Left lung (tissue), 14 donors: ENCODE measurements at places on chromosomes 5 and 9. TPM values are rescaled to one million over a fixed set of nuclear protein-coding genes. Genes with fewer than 3 reads are reported as not detected.
A peak's percentile ranks its signal among the peaks of the same experiment; 100 is the strongest.

- no peak for DNase-seq
Measured at GRCh38 chr5:18970000-18970399, 1018.0 kb downstream of the CDH18 start.

DNA sequence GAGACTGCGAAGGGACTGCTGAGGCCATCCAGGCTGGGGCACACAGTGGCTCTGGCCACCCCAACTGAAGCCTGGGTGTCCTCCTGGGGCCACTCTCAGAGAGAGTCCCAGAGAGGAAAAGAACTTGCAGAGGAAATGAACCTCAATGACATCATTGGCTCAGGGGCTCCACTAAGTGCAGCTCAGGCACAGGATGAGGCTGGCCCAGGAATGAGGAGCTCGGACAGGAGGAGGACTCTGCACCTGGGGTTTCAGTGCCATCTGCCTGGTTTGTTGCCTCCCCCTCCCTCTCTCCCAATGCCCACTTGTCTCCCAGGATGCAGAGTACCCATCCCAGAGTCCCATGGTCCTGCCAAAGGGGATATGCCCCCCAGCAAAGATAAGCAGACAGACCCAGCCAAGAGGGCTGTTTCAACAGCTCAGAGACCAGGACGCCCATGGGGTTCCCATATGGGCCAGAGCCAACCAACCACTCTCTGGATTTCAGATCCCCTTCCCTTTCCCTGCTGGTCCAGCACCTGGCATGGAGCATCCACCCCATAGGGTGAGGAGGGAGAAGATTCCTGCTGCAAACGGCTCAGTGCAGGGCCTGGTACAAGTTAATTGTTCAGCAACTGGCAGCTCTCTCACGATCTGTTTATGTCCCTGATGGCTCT lies 26.9 kb upstream of the OLFM1 start:
- no peak for DNase-seq

PCDHA9 gene
- 0.08 TPM for polyA plus RNA-seq

GRCh38 chr9:133813749-133814585 lies 75.8 kb upstream of the SARDH start:
- peak; percentile 73 for DNase-seq

- DNase-seq: no peak
Measured at GRCh38 chr5:15902066-15902465, 277.5 kb downstream of the MARCHF11 start.

SOX30 gene
- polyA plus RNA-seq: 0.31 TPM

DNA sequence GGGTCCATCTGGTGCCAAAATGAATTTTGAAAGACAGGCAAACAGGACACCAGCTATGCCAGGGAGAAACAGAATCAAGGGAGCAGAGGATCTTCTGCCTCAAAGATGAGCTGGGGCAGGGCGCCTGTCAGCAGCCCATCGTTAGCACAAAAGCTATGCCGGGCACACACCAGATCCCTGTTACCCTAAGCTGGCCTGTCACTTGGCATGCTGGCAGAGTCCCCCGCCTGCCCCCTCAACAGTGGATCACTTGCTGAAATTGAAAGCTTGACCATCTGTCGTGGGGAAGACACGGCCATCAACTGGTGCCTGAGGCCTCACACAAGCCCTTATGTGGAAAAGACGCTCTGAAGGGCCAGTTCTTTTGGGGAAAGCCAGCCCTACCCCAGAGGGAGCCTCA lies 256.4 kb downstream of the EBF1 start:
- DNase-seq: no peak

CCDC69 gene
- polyA plus RNA-seq: 10.6 TPM

- DNase-seq: no peak
Measured at GRCh38 chr5:172162323-172162986, 25.6 kb downstream of the STK10 start.

DNA sequence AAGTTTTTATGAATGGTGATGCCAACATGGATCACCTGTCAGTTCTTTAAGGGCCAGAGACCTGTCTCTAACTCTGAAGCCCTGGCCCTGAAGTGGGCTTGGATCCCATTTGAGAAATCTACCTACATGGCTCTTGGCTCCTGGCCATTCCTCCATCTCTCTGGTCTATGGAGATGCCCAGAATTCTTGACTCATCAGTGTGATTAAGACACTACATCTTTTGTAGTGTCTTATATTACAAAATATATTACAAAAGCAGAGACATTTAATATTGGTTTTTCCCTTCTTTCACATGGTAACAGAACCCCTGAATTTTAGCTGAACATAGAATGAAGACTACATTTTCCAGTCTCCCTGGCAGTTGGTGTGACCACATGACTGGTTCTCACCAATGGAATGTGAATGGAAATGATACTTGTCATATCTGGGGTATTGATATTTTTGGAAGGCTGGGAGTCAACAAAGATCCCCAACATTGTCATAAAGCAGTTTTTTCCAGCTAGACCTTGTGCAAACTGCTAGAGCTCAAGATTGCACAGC lies 198.3 kb downstream of the SREK1 start:
- no peak for DNase-seq

DNA sequence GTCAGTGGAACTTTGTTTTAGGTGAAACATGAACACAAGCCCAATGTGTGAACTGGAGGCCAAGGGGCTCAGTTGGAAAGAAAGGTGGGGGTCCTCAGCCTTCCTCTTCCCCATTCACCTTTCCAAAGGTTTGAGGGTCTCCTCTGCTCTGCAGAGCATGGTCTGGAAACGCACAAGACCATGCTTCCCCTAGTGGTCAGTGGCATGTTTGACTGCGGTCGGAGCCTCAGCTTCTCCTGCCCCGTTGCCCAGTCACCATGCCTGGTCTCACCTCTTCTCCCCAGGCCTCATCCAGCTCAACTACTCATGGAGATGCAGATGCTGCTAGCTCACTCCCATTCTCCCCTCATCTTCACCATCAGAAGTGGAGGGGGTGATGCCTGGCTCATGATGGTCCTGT lies 340.3 kb downstream of the GADD45G start:
- no peak for DNase-seq

DNA sequence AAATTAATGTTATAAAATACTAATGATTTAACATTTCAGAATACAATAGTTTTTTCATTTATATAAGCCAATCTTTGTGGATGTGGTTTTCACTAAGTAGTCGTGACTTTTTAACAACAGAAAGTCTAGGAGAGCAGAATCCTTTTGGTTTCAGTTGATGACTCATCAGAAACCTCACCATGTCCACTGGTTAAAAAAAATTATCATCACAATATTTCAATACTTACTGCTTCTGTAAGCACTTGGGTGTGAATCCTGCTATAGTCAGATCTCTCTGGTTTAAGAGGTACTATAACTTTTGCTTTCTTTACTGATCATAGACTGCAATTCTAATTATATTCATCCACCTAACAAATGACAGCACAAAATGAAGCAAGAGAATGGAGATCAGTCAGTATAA lies 77.2 kb downstream of the MRPS30 start:
- DNase-seq: no peak

- peak; percentile 86 for DNase-seq
Measured at GRCh38 chr5:78509884-78510769, 138.4 kb downstream of the LHFPL2 start.

- DNase-seq: no peak
Measured at GRCh38 chr9:102461156-102461819, 533.8 kb upstream of the CYLC2 start.

DNA sequence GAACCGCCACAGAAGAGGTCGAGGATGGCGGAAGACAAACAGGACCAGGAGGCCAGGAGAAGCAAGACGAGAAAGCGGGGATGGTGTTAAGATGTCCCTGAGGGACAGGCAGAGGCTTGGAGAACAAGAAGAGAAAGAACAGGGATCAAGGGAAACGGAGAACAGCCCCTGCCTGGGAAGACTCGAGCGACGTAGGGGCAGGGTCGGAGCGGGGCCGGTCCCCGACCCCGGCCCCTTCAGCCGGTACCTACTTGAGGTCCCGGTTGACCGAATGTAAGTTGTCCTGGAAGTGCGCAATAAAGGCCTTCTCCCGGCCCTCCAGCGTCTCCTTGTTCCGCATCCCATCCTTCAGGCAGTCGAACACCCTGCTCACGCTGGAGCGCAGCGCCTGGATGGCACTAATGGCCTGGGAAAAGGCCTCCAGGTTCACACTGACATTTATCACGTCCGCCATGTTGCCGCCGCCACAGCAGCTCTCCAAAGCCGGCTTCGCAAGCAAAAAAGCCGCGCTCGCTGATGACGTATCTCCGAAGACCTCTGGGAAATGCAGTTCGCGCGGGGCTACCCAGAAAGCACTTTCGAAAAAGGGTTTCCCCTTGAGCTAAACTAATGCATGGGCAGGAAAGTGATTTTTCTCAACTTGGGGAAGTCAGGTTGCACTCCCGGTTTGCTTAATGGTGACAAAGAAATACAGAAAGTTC lies at the start of gene MED27:
Gene MED27, minus strand, starts transcription at position 477 of the 701 bp plus-strand sequence. Its CDS starts 23 bp downstream, at position 454.
- DNase-seq: peak; percentile 95

GRCh38 chr9:109349421-109349846 lies 28.6 kb upstream of the EPB41L4B start:
- no peak for DNase-seq

- no peak for DNase-seq
Measured at GRCh38 chr5:17415321-17415758, 82.7 kb upstream of the TAF11L2 start.

DNA sequence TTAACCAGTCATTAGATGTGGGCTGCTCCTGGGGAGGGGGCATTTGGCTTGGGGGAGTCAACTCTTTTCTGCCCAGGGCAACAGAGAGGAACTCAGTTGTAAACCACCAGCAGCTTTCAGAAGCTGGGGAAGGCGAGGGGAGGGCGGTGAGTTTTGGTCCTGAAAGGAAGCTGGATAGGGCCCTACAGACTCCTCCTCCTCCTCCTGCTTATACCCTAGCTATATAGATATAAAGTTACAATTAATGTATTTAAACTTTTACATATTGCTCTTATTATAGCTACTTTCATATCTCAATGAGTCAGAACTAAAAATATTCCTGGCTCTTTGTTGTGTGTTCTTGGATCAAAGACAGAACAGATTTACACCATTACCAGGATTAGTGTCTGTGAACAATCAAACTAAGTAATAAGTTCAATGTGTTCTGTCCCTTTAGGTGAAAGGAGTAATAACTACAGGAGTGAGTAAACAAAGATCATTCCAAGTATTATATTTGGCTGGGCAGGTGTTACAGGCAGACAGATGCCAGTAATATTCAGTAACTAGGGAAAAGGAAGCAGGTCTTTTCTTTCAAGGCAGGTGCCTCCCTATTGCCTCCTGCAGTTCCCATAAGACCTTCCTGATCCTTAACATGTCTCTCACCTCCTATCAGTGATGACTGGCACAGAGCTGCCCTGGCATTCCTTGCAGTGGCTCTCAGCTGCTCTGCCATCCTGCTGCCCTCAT lies 20.5 kb upstream of the VPS13A start:
- DNase-seq: no peak

DNA sequence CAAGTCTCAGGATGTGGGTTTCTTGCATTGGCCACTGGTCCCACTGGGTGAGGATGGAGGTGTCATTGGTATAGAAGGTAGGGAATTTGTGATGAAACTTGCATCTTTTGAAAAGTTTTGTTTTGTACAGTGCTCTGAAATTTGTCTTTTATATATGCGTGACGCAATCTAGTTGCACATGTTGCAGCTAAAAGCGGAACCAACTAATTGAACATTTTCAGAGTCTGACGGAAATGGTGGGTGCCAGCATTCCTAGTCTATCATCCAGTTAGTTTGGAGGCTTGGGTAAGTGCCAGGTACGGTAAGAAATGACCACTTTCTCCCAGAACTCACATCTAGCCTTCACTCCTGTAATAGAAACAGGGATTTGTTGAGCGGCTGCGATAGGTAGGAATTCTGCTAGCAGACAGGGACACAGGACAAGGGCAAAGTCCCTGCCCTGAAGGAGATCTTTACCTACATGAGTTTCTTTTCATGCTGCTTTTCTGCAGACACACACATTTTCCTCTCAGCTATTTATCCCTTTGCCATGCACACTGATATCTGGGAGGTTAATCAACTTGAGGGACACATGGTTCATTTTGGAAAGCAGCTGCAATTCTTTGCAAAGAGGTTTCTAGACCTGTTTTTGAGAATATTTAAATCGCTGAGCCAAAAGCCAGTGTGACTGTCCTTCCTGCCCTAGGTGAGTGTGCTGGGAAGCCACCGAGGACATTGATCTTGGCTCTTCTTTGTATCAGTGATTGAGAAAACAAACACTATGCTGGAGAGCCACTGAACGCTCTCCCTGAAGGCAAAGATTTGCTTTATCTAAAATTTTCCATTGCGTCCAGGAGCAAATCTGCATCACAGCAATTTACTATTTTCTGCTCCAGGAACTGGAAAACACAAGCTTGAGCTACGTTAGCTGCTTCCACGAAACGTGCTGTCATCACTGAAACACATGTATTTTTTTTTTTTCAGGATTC lies 89.7 kb downstream of the DAP start:
- DNase-seq: no peak

DNA sequence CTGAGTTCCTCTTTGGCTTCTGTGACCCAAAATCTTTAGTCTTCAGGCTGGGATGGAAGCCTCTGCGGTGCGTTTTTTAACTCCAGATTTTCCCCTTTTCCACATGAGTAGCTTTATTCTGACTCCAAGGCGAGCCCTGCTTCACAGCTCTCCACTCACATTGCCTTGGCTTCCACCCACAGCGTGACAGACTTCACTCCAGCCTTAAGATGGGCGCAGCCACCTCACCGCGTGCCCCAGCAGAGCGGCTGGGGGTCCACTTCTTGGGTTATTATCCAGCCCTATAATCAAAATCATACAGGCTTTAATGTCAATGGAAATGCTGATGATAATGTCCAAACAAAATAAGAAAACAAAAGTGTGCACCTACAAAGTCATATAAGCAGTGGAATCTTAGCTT lies 1.2 kb downstream of the EXOC3 start:
- no peak for DNase-seq

DNA sequence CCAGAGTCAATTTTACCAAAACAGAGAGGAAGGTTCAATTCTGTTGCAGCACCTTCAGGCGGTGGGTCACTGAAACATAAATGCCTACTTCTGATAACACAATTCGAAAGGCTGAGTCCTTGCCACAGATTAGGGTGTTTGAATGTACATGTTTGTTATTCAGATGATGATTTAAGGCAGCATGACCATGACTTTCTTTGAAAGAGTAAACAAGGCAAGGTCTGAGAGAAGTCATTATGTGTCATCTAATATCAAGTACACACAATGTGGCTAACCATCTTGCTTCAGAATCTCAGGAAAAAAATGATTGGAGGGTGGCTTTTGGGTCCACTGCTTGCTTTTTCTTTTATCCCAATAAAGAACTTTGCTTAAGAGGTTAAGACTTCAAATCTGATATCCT lies 457.5 kb downstream of the TAF11L14 start:
- no peak for DNase-seq

MEIKIN gene
- polyA plus RNA-seq: not detected

DNA sequence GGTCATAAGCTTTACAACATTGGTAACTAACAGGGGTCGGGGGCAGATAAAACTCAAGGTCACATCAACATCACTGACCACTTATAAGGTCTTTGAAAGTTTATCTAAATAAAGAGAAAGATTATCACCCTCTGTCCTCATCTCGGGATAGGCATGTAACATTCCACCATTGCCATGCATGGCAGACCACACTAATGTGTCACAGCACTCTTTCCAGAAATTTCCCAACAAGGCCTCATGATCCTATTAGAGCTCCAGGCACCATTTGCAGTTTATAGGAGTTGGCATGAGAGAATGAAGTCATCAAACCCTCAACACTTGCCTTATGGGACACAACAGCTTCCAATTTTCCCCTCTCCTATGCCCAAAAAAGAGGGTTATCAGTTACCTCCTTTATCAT lies 31.9 kb upstream of the ZNF622 start:
- no peak for DNase-seq
